ENCODE measurements at places on chromosomes 2 and 18.

DNA sequence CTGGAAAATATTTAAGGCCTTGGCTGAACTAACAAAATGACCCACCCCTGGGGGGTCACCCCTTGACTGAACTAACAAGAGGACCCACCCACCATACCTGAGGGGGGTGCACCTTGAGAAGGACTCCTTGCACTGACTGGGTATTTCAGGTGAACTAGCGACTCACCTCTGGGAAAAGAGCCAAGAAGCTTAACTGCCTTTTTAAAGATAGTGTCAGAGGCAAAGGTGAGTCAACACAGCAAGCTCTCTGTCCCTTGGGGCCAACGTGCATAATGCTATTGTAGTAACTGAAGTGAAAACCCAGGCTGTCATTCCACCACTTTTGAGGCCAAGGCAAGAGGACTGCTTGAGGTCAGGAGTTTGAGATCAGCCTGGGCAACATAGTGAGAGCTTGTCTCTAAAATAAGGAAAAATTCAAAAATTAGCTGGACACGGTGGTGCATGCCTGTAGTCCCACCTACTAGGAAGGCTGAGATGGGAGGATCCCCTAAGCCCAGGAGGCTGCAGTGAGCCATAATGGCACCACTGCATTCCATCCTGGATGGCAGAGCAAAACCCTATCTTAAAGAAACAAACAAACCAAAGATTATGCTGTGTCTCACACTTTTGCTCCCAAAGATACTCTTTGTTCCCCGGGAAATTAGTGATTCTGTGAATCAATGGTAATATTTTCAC, 36.4 kb upstream of the ZCCHC2 start:
- no peak for DNase-seq

DNA sequence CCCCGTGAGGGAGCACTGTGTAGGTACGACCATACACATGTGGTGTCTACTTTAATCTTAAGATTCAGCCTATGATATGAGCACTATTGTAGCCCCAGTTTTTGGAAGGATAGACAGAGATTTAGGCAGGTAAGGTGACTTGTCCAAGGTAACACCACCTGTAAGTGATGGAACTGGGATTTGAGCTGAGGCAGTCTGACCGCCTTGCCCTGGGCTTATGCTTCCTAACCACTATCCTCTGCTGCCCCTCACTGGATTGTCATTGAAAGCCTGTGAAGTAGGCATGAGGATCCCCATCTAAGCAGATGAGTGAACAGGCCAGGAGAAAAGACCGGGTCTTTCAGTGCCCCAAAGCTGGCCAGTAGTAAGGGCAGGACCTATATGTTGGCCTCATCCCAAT, 343.8 kb downstream of the CYRIA start:
- DNase-seq, result no peak

DNA sequence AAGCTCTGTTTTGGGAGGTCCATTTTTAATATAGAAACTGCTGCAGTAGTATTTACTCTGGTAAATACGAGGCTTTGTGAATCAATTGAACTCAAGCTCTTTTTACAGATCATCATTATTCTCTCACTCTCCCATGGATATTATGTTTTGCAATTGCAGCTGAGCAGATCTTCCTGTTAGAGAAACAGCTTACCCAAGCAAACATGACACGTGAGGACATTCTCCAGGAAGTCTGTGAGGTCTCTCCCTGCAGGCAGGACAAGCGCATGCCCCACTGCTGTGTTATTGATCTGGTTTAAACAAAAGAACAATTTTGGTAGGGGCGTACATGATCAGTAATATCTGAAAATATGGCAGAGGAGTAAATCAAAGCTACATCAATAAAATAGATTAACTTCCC, 72.1 kb downstream of the COL6A3 start:
- DNase-seq, result no peak

GRCh38 chr2:202040079-202040844, 6.6 kb downstream of the FZD7 start:
- DNase-seq, result no peak

GRCh38 chr2:163119966-163120365, 281.4 kb upstream of the KCNH7 start:
- DNase-seq, result no peak

DNA sequence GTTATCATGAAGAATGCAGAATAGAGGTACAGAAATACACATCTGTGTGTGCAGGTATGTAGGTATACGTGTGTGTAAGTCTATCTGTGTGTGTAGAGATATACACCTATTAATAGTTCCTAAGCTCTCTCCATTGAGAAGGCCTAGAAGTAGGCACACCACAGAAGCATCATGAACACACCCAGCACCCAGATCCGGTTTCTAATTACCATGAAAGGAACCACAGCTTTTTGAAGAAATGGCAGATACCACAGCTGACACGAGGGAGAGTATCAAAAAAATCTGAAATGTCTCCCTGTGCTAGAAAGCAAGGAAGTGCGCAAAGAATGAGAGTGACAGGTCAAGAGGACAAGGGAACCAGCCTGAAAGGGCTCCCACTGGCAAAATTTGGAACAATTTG, 27.7 kb upstream of the AP1S3 start:
- no peak for DNase-seq

DNA sequence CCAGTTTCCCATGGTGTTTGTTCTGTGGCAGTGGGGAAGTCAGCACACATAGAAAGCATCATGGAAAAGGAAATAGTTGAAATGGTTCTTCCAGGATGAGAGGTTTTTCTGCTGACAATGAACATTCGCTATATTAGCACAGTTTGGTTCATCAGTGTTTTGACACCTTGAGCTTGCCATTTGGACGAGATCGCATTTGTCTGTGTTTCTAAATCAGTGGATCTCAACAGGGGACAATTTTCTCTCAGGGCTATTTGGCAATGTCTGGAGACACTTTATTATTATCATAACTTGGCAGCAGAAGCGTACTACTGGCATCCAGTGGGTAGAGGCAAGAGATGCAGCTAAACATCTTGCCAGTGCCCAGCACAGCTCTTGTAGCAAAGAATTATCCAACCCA, 74.6 kb downstream of the CD8B2 start:
- DNase-seq, result no peak

Data from activated naive CD4-positive, alpha-beta T cell (primary cell).